GM12878 (cell line): ENCODE measurements at places on chromosomes 12 and 14. TPM values are rescaled to one million over a fixed set of nuclear protein-coding genes. Genes with fewer than 3 reads are reported as not detected.

C12orf76 gene
- 9.3 and 11.1 TPM in 2 replicates for total RNA-seq

SERPINA3 gene
- 2.2 and 2.6 TPM in 2 replicates for total RNA-seq

FOXN4 gene
- not detected in 2 replicates for total RNA-seq

E2F7 gene
- total RNA-seq: 26.1 and 29.7 TPM in 2 replicates

ALG10 gene
- 14.8 TPM in 2 replicates for total RNA-seq

PLEKHG7 gene
- total RNA-seq: 1.1 and 1.3 TPM in 2 replicates

HHIPL1 gene
- total RNA-seq: not detected in 2 replicates

PPFIA2 gene
- not detected in 2 replicates for total RNA-seq

KLRF1 gene
- total RNA-seq: not detected in 2 replicates

SSPN gene
- 0.05 TPM in 1 of 2 replicates, not detected in the other for total RNA-seq

GRCh38 chr12:51913071-51914033 is 6.0 kb downstream of the ACVRL1 start:
- no peak for DNase-seq
- H3K4me3 ChIP-seq: no peak overlapping the region
- no peak overlapping the region for H3K27ac ChIP-seq
- H3K36me3 ChIP-seq: no peaks in the 10 kb centered on the region

- no peaks in the 10 kb centered on the region for H3K36me3 ChIP-seq
- no peaks in the 10 kb centered on the region for H3K4me1 ChIP-seq
- no peak overlapping the region for H3K27ac ChIP-seq
- H3K27me3 ChIP-seq: no peaks in the 10 kb centered on the region
- DNase-seq: no peak
Observed at GRCh38 chr14:94827711-94828447, 58.0 kb upstream of the GSC start.

DNA sequence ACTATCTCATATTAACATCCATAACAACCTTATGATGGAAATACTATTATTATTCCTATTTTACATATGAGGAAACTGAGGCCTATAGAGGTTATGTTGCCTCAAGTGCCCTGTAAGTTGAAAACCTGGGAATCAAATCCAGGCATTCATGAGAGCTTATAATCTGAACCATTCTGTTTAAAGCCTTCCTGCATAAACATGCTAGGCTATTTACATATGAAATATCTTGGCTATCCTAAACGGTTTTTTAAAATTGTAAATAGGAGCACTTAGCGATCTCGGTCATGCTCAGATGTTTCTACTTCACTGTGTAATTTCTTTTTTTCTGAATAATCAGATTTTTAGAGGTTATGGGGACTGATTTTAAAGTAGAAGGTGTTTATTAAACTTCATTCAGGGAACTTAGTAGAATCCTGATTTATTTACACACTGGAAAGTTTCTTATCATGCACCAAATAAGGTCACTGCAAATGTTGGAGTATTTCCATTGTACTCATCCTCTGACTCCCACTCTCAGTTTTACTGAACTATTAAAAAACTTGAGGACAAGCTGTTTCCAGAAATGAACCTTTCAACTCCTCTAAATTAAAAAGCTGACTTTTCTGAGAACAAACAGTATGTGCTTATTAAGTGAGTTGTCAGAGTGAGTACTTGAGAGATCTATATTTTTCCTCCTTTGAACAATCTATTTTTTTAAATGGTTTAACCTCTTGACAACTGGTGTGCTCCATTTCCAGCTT is 141.7 kb downstream of the PIK3C2G start:
- no peaks in the 10 kb centered on the region for H3K4me1 ChIP-seq
- H3K4me3 ChIP-seq: no peak overlapping the region
- no peaks in the 10 kb centered on the region for H3K27me3 ChIP-seq
- H3K36me3 ChIP-seq: no peaks in the 10 kb centered on the region

DNA sequence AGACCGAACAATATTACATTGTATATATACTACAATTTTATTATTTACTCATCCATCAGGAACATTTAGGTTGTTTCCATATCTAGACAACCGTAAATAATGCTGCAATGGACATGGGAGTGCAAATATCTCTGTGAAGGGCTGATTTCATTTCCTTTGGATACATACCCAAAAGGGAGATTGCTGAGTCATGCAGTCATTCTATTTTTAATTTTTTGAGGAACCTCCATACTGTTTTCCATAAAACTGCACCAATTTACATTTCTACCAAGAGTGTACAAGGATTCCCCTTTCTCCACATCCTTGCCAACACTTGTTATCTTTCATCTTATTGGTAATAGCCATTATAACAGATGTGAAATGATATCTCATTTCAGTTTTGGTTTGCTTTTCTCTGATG is 84.7 kb downstream of the SLC41A2 start:
- H3K36me3 ChIP-seq: no peaks in the 10 kb centered on the region
- no peak overlapping the region for H3K27ac ChIP-seq
- H3K4me3 ChIP-seq: no peak overlapping the region
- no peak for DNase-seq

- no peaks in the 10 kb centered on the region for H3K36me3 ChIP-seq
- DNase-seq: no peak
- no peak overlapping the region for H3K4me3 ChIP-seq
- H3K27me3 ChIP-seq: no peaks in the 10 kb centered on the region
Observed at GRCh38 chr14:52033101-52033642, 35.7 kb downstream of the NID2 start.

GRCh38 chr12:12399161-12399560 is 42.3 kb downstream of the BORCS5 start:
- no peak overlapping the region for H3K4me3 ChIP-seq
- no peak overlapping the region for H3K27ac ChIP-seq

DNA sequence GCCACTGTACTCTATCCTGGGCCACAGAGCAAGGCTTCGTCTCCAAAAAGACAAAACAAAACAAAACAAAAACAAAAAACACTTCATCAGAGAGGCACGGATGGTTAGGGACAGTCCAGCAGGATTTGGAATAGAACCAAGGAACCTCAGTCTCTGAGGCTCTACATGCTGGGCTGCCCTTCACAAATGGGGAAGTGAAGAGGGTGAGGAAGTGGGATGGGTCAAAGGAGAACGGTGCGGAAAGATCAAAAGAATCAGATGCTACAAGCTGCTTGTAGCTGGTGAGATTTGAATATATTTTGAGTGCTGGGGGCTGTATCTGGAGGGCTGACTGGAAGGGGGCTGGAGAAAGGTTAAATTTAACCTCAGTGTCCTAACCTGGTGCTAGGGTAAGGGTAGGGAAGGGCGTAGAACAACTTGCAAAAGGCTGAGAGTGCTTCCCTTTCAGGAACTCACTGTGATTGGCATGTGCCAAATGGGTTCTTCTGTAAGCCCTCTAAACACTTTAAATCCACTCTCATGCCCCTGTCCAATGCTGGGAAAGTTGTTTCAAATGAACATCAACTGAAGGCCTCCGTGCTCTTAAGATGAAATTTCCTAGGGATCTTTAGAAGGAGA is 4.6 kb downstream of the FOXJ2 start:
- H3K36me3 ChIP-seq: peaks cover 2% of the 10 kb centered on the region; the same call in 1 of the 2 replicates
- H3K27ac ChIP-seq: no peak overlapping the region
- H3K4me1 ChIP-seq: peaks cover 17% of the 10 kb centered on the region
- no peak overlapping the region for H3K4me3 ChIP-seq
- H3K27me3 ChIP-seq: no peaks in the 10 kb centered on the region

DNA sequence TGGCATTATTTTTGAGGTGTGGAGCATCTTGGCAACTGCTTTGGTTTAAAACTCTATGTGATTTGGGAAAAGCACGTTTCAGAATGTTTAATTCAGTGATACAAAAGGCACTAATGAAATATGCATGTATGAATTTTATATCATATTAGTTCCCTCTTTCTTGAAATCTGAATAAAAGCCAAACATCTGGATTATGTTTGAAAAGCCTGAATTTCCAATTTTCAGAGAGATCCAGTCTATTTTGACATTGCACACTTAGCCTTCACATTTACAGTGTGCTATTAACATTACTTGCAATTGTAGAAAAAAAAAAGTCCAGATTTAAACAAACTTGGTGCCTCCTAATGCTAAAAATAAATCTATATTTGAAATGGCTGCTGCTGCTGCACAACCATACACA is 219.1 kb upstream of the NPAS3 start:
- H3K36me3 ChIP-seq: no peaks in the 10 kb centered on the region
- DNase-seq: no peak
- H3K4me1 ChIP-seq: no peaks in the 10 kb centered on the region
- H3K27me3 ChIP-seq: no peaks in the 10 kb centered on the region

DNA sequence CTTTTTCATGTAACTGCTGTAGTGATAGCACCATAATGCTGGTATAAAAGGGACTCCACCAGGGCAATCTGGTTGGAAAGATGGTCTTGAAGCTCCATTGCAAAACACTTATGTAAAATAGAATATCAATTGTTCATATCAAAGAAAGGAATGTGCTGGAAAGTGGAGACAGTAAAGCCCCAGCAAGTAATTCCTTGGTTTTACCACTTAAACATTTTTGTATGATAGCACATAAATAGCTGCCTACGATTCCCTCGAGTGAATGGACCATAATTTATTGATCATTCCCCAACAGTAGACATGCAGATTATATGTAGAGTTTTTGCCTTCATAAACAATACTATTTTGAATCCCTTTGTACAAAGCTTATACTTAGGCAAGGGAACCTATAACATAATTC is 275.4 kb downstream of the PAWR start:
- no peak for DNase-seq
- H3K27me3 ChIP-seq: no peaks in the 10 kb centered on the region
- no peak overlapping the region for H3K27ac ChIP-seq
- no peaks in the 10 kb centered on the region for H3K4me1 ChIP-seq

DNA sequence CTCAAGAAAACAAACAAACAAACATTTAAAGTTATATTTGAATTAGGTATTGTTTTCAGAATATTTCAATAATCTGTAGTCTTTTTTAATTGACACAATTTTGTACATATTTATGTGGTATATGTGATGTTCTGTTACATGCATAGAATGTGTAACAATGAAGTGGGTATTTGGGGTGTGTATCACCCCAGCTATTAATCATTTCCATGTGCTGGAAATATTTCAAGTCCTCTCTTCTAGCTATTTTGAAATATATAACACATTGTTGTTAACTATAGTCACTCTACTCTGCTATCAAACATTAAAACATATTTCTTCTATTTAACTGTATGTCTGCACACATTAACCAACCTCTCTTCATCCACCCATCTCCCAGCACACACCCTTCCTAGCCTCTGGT is 32.0 kb upstream of the SIX1 start:
- no peak for DNase-seq
- no peak overlapping the region for H3K4me3 ChIP-seq

DNA sequence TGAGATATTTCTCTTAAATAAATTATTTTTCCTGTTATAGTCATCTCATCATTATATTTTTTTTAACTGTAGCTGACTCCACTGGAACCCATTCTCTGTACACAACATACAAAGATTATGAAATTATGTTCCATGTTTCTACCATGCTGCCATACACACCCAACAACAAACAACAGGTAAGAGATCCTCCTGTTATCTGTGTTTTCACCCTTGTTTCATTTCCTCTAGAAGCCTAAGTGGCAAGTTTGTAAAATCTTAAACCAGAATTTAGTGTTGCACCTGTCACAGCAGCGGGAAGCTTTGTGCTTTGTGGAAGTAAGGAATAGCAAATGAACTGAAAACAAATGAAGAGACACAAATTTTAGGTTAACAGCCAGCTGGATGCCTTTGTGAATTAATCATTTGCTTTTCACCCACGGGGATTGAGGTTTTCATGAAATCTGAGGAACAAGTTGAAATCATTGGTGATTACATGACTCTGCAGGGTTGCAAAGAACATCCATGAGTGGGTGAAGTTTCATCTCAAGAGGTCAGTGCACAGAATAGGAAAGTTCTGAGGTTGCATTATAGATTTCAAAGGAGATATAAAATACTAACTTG is 273.9 kb upstream of the RGS6 start:
- peaks cover 3% of the 10 kb centered on the region; the same call in 1 of the 2 replicates for H3K4me1 ChIP-seq
- peaks cover 20% of the 10 kb centered on the region for H3K36me3 ChIP-seq
- no peak for DNase-seq
- 0 out of 2 replicates have a peak overlapping the region, but pooled peaks have one; percentile 6 for H3K27ac ChIP-seq
- no peaks in the 10 kb centered on the region for H3K27me3 ChIP-seq
- H3K4me3 ChIP-seq: no peak overlapping the region

- no peaks in the 10 kb centered on the region for H3K4me1 ChIP-seq
- H3K27me3 ChIP-seq: no peaks in the 10 kb centered on the region; the same call in none of the 2 replicates
- no peak overlapping the region for H3K27ac ChIP-seq
- no peak for DNase-seq
- H3K4me3 ChIP-seq: no peak overlapping the region
Observed at GRCh38 chr12:2769866-2770533, 24.8 kb upstream of the FKBP4 start.

- no peak for DNase-seq
- H3K4me1 ChIP-seq: no peaks in the 10 kb centered on the region
- no peak overlapping the region for H3K27ac ChIP-seq
- no peaks in the 10 kb centered on the region for H3K27me3 ChIP-seq
- no peak overlapping the region for H3K4me3 ChIP-seq
Observed at GRCh38 chr14:21090194-21090939, 8.1 kb downstream of the ZNF219 start.

DNA sequence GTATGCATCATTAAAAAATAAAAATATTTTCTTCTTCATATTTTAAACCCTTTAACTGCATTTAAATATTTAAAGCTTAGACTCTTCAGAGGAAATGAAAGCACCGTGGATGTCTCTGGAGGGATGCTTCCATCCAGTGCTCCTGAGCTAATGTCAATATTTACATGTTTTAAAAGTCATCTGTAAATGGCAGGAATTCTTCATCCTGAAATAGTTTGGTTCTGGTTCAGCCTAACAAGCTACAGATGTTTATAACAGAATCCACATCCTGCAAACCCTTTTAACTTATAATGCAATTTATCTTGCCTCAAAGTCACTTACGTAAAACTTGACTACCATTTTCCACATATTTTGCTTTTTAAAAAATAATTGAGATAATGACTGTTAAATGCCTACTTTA is 1207.3 kb downstream of the SLC16A7 start:
- no peak overlapping the region for H3K27ac ChIP-seq
- H3K4me1 ChIP-seq: no peaks in the 10 kb centered on the region
- H3K27me3 ChIP-seq: no peaks in the 10 kb centered on the region
- H3K4me3 ChIP-seq: no peak overlapping the region
- no peak for DNase-seq

- no peak overlapping the region for H3K27ac ChIP-seq
- H3K36me3 ChIP-seq: no peaks in the 10 kb centered on the region
- no peak overlapping the region for H3K4me3 ChIP-seq
- H3K27me3 ChIP-seq: no peaks in the 10 kb centered on the region
Observed at GRCh38 chr14:58829594-58829993, 191.8 kb downstream of the DACT1 start.

DNA sequence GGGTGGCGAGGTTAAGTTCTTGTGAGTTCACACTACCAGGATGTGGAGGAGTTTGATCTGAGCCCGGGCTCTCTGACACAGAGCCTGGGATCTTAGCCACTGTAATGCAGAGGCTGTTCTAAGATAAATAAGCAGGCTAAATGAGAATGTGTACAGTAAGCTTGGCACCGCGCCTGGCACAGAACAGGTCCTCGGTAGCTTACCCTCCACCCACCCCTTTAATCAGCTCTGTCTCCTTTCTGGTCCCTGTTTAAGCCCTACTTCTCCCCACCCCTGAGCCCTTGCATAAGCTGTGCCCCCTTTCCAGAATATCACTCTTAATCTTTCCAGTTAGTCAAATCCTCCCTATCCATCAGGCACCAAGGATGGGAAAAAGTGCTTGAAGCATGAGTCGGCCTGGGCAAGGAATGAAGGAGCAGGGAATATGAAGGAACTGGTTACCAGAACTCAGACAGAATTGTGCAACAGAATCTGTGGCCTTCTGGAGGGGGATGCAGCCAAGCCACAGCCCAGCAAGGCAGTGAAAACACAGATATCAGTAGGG is 32.8 kb upstream of the CMKLR1 start:
- DNase-seq: no peak
- no peaks in the 10 kb centered on the region for H3K4me1 ChIP-seq
- no peaks in the 10 kb centered on the region for H3K36me3 ChIP-seq
- no peak overlapping the region for H3K27ac ChIP-seq
